ENCODE measurements at places on chromosomes 13 and 19.

DNA sequence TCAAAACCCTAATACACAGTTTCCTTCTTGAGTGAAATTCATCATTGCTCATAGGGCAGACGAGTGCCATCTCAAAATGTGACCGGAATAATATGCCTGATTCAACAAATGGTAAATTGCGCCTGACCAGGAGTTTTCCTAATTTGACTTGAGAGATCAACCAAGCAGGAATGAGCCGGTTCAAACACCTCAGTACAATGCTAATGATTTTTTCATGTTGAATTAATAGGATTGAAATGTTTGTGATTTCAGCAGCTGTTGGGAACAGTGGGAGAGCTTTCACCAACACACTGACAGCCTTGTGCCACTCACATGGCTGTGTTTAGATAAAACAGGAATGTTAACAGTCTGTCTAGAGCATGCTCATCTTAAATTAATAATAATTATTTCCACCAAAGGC, 484.8 kb downstream of the PCDH9 start:
- DNase-seq: no peak

DNA sequence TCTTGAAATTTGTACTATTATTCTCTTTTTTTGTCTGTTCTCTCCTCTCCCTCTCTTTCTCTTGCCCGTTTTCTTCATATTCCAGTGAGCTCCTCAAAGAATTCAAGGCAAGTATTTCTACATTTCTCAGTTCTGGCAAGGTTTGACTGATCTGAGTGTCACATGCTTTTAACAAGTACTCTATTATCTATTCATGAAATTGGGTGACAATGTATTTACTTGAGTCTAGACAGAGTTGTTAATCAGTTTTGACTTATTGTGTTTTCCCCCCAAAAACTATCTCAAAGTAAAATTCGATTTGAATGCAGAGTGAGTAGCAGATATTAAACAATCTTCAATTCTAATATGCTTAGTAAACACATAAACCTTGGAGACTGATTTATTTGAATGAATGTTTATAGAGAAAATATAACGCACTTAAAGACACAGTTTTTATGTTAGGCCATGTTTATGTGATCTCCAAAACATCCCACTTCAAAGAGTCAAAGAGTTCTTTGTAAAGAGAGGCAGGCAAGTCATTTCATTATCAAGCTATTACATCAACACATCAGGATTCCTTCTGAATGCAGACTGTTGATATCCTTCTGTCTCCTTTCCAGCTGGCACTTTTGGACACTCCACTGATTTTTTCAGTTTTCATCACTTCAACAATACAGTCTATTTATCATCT, 166.6 kb downstream of the SLITRK6 start:
- DNase-seq: no peak

- no peak for DNase-seq
Measured at GRCh38 chr13:84705982-84706710, 823.9 kb upstream of the SLITRK1 start.

- no peak for DNase-seq
Measured at GRCh38 chr19:29837448-29837981, 25.7 kb downstream of the CCNE1 start.

- no peak for DNase-seq
Measured at GRCh38 chr13:49569993-49570689, 15.2 kb downstream of the RCBTB1 start.

All from head of caudate nucleus (tissue), 42 donors.